ENCODE measurements at places on chromosomes 3 and 15.

- no peak for DNase-seq
These were observed at the start of gene KLHDC8B for GRCh38 chr3:49171119-49171774. KLHDC8B (plus strand) TSS chr3:49171598; CDS start chr3:49172770, 1,172 bp downstream.

DNA sequence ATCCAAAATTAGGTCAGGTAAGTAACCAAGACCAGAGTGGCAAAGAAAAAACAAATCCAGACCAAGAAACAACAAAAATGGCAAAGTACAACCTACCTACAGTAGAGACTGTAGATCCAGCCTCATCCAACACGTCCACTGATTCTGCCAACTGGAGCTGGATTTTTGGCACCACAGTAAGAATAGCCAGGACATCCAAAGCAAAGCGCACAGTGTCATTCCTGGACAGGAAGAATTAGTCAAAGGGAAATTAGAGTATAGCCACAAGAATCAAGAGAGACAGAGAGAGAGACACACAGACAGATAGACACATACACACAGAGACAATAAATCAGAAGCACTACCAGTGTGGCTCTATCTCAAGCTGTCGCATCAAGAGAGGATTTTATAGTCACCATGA is 31.1 kb downstream of the RBM15B start:
- DNase-seq: no peak

DNA sequence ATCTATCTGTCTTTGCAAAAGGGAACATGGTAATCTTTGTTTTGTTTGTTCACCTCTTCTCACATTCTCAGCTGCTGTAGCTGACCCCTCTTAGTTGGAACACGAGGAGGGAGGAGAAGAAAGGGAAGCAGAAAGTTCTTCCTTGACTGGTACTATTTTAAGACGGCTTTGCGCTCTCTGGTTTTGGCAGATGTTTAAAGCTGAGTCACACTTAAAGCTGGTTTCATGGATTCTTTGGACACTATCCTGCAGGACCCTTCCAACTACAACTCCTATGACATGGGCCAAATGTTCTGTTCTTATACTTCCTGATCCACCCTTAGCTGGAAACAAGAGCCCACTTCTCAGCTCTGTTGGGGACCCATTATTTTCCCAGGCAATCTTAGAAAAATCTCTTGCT is 40.6 kb upstream of the FXR1 start:
- DNase-seq: no peak

DNA sequence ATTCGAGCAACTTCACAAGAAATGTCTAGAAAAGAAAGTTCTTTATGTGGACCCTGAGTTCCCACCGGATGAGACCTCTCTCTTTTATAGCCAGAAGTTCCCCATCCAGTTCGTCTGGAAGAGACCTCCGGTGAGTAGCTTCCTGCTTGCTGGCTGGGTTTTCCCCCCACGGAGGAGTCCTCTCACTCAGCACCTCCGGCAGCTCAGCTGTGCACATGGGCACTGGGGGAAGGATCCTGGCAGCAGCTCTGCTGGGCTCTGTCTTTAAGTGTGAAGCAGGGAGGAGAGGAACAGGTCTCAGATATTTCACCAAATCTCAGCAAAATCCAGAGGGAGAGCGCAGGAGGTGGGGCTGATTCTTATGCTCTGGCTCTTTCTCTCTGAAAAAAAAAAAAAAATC is 684 bp downstream of the CAPN3 start:
- DNase-seq: no peak

DNA sequence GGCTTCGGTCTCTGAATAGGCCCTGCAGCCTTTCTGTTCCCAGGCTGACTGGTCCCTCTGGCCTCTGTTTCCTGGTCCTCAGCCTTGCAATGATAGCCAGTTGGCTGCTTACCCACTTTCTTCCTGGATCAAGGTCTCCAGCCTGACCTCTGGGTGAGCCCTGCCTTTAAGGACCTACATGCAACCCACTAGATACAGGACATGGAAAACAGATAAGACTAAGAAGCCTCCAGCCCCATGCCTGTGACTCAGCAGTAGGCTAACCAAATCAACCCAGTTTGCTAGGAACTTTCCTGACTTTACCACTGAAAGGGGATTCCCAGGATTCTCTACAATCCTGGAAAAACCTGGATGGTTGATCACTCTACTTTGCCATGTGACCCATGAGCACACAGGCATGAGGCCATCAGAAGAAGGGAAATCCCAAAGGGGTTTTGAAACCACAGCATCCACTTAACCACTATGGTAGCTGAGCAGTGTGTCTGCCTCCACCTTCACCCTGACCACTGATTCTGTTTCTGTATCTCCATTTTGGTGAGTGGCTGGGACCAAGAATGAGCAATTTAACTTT is 188.1 kb downstream of the CHST2 start:
- DNase-seq: peak; percentile 99

DNA sequence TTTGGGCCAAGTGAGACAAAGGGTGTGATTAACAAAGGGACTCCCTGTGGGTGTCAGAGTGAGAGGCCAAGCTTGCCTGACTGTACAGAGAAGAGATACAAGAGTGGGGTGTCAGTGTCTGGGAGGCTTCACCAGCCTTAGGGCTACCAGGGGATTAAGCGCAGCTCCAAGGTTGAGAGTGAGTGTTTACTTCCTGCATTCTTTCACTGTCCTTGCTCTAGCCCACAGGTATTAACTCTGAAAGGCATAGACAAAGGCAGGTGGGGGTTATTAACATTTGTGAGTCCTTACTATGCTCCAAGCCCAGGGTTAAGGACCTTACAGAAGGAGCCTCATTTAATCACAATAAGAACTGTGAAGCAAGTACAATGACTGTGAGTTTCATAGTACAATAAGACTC is 107.6 kb downstream of the IL20RB start:
- no peak for DNase-seq

GRCh38 chr3:184395320-184395660 is 15.4 kb downstream of the CHRD start:
- no peak for DNase-seq

DNA sequence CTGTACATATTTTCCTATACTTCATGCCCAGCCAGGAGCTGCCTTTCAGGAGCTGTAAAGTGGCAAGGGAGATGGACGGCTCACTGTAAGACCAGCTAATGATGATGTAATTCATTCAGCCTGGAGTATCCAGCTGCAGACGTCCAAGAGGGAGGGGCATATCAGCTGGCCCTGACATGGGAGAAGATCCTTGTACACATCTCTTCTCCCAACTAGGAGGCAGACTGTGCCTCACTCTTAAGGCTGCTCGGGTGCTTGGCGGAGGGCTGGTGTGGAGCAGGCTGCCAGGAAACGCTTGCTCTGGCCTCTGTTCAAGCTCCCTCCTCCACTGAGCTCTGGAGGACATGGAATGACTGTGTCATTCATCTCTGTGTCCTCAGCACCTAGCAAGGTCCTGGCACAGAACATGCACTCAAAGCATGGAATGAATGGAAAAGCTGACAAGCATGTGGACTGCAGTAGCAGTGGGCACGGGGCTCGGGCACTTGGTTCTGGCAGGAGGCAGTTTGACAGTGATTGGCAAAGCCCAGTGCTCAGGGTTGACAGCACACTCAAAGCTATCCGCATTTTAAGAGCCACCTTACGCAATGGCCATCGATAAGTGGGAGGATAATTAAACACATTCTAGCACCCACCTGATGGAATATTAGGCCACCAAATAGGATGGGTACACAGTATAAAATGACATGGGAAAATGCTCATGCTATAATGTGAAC is 72.4 kb downstream of the TBC1D2B start:
- DNase-seq: no peak

DNA sequence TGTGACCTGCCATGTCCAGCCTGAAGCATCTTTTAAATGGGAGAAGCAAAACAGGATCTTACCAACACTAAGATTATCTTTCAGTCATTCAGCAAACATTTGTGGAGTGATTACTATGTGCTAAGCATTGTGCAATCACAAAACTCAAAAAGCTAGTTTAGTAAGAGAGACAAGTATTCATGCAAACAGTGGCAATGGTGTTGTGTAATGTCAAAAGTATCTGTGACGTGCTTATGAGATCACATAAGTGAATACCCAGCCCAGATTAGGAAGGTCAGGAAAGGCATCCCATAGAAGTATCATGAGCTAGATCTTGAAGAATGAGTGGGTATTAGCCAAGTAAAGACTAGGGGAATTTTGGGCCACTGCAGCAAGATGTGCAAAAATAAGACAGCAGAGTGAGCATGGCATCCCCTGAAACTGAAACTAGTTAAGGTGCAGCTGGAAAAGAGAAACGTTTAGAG is 32.1 kb downstream of the SEC62 start:
- DNase-seq: peak; percentile 23

DNA sequence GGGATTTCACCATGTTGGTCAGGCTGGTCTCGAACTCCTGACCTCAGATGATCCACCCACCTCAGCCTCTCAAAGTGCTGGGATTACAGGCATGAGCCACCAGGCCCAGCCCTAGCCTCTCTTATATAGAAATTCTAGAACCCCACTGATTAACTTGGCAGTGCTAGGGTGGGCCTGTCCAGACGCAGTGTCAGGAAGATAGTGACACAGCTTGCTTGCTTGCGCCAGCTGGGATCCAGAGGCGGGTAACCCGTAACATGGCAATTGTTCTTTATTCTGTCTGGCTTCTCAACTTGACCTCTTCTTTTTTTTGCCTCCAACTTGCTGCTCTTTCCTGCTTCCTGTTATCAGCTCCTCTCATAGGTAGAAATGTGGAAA is 16.2 kb downstream of the CEP19 start:
- DNase-seq: no peak

- no peak for DNase-seq
These were observed 182.2 kb downstream of the SNRPN start for GRCh38 chr15:25137013-25137412.

DNA sequence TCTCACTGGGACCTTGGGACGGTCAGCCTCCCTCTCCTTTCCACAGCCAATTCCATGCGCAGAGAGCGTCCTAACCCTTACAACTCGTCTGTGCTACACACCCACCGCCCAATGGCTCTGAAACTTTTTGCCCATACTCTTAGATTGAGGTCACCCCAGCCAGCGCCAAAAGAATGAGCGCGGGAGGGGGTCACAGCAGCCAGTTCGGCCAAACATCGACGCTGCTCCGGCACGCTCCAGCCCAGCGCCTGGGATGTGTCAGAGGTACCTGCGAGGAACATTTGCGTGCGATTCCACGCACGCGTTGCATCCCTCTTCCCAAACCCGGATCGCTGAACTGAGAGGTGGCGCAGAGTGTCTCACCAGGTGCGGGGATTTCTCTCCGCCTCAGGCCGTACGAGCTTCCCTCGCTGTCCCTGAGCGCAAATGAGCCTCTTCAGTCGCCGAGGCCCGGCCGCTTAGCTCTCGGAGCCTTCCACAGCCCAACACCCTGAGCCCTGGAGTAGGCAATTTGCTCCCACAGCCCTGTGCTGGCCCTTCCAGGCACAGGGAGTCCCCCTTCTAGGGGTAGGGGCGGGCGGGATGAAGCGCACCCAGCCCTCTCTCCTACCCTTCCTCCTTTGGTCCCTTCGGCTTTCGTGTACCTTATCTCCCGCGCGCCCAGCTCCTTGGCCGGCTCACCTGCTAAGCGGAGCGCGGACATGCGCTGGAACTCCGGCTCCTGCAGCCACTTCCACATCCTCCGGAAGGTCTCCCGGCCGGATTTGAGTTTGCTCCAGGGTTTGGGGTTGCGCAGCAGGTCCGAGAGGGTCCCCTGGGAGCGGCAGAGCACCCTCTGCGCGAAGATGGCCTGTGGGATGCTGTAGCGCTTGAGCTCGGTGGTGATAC is 1.8 kb downstream of the ONECUT1 start:
- DNase-seq: no peak
